Ovary (tissue), 10 donors: ENCODE measurements at places on chromosomes 6 and 20. TPM values are rescaled to one million over a fixed set of nuclear protein-coding genes. Genes with fewer than 3 reads are reported as not detected.

The IPCEF1 gene
- total RNA-seq: 2.9 TPM

The NTSR1 gene
- total RNA-seq: not detected

The FARS2 gene
- total RNA-seq: 13.1 TPM

The NUP153 gene
- total RNA-seq: 33.4 TPM

The GJA10 gene
- not detected for total RNA-seq

The BANF2 gene
- total RNA-seq: not detected

The FAXC gene
- total RNA-seq: 3.0 TPM

GRCh38 chr6:13992417-13993055 lies 67.8 kb downstream of the RNF182 start:
- no peaks in the 10 kb centered on the region for H3K27me3 ChIP-seq
- H3K4me3 ChIP-seq: no peak overlapping the region
- no peaks in the 10 kb centered on the region for H3K4me1 ChIP-seq
- no peak for DNase-seq

GRCh38 chr6:26322645-26323482 lies 42.1 kb upstream of the BTN3A2 start:
- no peaks in the 10 kb centered on the region for H3K36me3 ChIP-seq
- H3K4me3 ChIP-seq: peak overlapping the region; percentile 45
- H3K27me3 ChIP-seq: no peaks in the 10 kb centered on the region
- H3K4me1 ChIP-seq: peaks cover 2% of the 10 kb centered on the region

GRCh38 chr6:22222469-22222868 lies 74.4 kb downstream of the PRL start:
- no peak for DNase-seq
- no peak overlapping the region for H3K4me3 ChIP-seq
- H3K36me3 ChIP-seq: no peaks in the 10 kb centered on the region
- H3K27ac ChIP-seq: no peak overlapping the region

DNA sequence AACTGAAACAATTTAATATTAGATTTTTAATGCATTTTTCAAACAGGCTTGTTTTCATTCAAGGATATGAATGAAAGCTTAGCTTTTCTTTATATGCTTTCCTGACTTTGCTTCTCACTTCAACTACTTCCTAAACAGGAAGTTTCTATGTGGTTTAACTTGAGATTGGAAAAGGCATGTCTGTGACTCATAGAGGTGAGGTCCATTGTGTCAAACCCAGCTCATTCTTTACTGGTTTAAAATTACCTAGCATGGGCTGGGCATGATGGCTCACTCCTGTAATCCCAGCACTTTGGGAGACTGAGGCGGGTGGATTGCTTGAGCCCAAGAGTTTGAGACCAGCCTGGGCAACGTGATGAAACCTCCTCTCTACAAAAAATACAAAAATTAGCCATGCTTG lies 34.4 kb downstream of the EFHC1 start:
- H3K4me1 ChIP-seq: no peaks in the 10 kb centered on the region
- no peaks in the 10 kb centered on the region for H3K36me3 ChIP-seq
- H3K27me3 ChIP-seq: no peaks in the 10 kb centered on the region
- no peak for DNase-seq
- H3K27ac ChIP-seq: no peak overlapping the region

- no peaks in the 10 kb centered on the region for H3K27me3 ChIP-seq
- no peak overlapping the region for H3K27ac ChIP-seq
- no peak overlapping the region for H3K4me3 ChIP-seq
- H3K4me1 ChIP-seq: no peaks in the 10 kb centered on the region
- no peak for DNase-seq
- no peaks in the 10 kb centered on the region for H3K36me3 ChIP-seq
Measured at GRCh38 chr6:111614833-111615582, 9.3 kb upstream of the TRAF3IP2 start.

DNA sequence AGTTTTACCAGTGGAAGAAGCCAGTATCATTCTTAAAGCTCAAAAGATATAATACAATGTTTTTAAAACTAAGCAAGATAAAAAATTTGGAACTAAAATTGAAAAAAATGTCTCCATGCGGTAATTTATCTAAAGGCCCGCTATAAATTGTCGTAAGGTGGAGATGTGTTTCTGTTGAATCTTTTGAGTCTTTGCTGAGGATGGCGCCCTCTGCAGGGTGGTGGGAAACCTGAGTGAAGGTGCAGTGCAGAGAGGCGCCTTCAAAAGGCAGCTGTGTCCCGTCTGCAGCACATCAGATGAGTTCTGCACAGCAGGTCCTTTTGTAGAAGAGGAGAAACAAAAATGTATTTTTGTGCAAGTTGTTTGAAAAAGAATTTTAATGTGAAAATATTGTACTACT lies 29.4 kb upstream of the KIF25 start:
- no peak overlapping the region for H3K4me3 ChIP-seq
- DNase-seq: no peak
- H3K27me3 ChIP-seq: no peaks in the 10 kb centered on the region
- no peaks in the 10 kb centered on the region for H3K4me1 ChIP-seq
- no peaks in the 10 kb centered on the region for H3K36me3 ChIP-seq

GRCh38 chr20:13355411-13355810 lies 134.3 kb downstream of the ISM1 start:
- H3K4me1 ChIP-seq: no peaks in the 10 kb centered on the region
- no peak for DNase-seq
- no peaks in the 10 kb centered on the region for H3K36me3 ChIP-seq

GRCh38 chr6:49966823-49967222 lies 2.6 kb downstream of the DEFB113 start:
- H3K27ac ChIP-seq: no peak overlapping the region
- H3K27me3 ChIP-seq: no peaks in the 10 kb centered on the region
- no peaks in the 10 kb centered on the region for H3K36me3 ChIP-seq
- H3K4me3 ChIP-seq: no peak overlapping the region

GRCh38 chr6:3419624-3420272 lies 37.1 kb downstream of the SLC22A23 start:
- H3K27me3 ChIP-seq: no peaks in the 10 kb centered on the region
- no peaks in the 10 kb centered on the region for H3K4me1 ChIP-seq
- no peak for DNase-seq
- H3K36me3 ChIP-seq: no peaks in the 10 kb centered on the region
- no peak overlapping the region for H3K27ac ChIP-seq
- no peak overlapping the region for H3K4me3 ChIP-seq

- DNase-seq: no peak
- no peak overlapping the region for H3K27ac ChIP-seq
- H3K36me3 ChIP-seq: no peaks in the 10 kb centered on the region
- H3K4me3 ChIP-seq: no peak overlapping the region
- H3K4me1 ChIP-seq: no peaks in the 10 kb centered on the region
- H3K27me3 ChIP-seq: no peaks in the 10 kb centered on the region
Measured at GRCh38 chr6:134123666-134124208, 71.3 kb upstream of the SLC2A12 start.

- H3K4me1 ChIP-seq: peaks cover 3% of the 10 kb centered on the region
- H3K4me3 ChIP-seq: no peak overlapping the region
- no peaks in the 10 kb centered on the region for H3K36me3 ChIP-seq
- no peak for DNase-seq
- H3K27ac ChIP-seq: no peak overlapping the region
Measured at GRCh38 chr6:20169119-20169557, 43.1 kb downstream of the MBOAT1 start.

DNA sequence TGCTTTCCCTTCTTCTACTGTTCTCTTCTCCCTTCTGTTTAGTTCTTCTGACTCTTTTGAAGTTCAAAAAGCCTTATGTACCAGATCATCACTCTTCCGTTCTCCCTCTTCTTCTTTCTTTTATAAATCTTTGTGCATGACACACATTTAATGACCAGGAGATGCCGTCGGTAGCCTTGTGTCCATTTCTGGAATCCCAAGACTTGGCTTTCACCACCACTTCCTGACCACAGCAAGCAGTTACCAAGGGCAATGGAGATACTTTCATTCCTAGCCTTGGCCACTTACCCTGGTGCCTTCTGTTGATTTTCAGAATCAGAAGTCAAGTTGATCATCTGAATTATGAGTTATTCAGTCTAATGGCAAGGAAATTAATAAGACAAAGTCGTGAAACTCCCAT lies 268.5 kb upstream of the QKI start:
- H3K27me3 ChIP-seq: no peaks in the 10 kb centered on the region
- DNase-seq: no peak
- no peak overlapping the region for H3K4me3 ChIP-seq
- H3K36me3 ChIP-seq: no peaks in the 10 kb centered on the region

DNA sequence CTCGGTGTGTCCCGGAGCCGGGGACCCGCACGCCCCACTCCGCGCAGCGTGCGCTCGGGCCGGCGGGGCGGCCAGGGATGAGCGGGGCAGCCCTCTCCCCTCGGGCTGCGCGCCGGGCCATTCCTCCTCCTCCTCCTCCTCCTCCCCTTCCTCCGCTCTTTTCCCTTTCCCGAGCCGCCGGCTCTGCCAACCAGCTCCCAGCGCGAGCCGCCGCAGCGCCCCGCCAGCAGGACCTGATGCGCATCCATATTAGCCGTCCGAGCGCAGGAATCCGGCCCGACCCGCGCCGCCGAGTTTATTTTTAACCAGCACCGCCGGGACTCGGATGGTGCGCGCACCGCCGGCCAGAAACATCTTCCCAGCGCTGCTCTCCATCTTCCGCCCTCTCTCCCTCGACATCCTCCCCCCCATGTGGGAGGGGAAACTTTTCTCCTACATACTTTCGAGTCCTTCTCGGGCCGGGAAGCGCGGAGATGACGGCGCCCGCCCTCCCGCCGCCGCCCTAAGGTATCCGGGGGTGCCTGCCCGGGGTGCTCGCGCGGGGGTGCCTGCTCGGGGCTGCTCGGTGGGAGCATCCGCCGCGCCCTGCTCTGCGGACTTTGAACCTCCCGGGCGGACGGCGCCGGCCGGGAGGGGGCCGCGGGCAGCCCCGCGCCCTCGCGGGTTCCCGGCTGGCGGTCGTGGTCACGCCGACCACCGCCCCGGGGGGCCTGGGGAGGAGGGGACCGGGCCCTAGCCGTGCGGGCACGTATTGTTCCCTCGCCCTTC lies 619 bp downstream of the RREB1 start:
- peak overlapping the region; percentile 78 for H3K4me3 ChIP-seq
- peak overlapping the region; percentile 91 for H3K27ac ChIP-seq
- H3K27me3 ChIP-seq: no peaks in the 10 kb centered on the region
- H3K36me3 ChIP-seq: no peaks in the 10 kb centered on the region
- peak; percentile 77 for DNase-seq
- peaks cover 7% of the 10 kb centered on the region for H3K4me1 ChIP-seq

GRCh38 chr6:17020889-17021538 lies 80.8 kb upstream of the STMND1 start:
- H3K4me3 ChIP-seq: no peak overlapping the region
- H3K4me1 ChIP-seq: no peaks in the 10 kb centered on the region
- no peaks in the 10 kb centered on the region for H3K27me3 ChIP-seq
- no peak for DNase-seq
- H3K36me3 ChIP-seq: no peaks in the 10 kb centered on the region

- peaks cover 7% of the 10 kb centered on the region for H3K4me1 ChIP-seq
- H3K27ac ChIP-seq: no peak overlapping the region
- peak; percentile 28 for DNase-seq
- H3K4me3 ChIP-seq: no peak overlapping the region
Measured at GRCh38 chr6:118705544-118706491, 54.4 kb upstream of the CEP85L start.

DNA sequence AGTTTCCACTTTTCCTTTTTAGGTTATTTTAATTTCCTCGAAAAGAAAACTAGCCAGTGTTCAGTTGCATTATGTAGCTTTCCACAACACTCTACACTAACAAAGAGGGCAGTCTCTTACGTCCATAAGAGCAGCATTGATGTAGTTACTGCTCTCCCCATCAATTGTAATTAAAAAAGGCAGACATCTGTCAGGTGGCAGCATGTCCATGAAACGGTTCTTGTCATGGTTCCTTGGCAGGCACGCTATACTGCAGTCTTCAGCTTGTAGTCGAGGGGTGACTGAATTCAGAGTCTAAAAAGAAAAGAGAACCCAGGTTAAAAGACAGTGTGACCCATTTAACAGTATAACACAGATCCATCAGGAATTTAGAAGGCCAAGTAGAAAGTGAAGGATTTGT lies 80.1 kb upstream of the THEMIS start:
- H3K36me3 ChIP-seq: peaks cover 4% of the 10 kb centered on the region
- no peaks in the 10 kb centered on the region for H3K4me1 ChIP-seq
- no peak for DNase-seq
- H3K27me3 ChIP-seq: no peaks in the 10 kb centered on the region

DNA sequence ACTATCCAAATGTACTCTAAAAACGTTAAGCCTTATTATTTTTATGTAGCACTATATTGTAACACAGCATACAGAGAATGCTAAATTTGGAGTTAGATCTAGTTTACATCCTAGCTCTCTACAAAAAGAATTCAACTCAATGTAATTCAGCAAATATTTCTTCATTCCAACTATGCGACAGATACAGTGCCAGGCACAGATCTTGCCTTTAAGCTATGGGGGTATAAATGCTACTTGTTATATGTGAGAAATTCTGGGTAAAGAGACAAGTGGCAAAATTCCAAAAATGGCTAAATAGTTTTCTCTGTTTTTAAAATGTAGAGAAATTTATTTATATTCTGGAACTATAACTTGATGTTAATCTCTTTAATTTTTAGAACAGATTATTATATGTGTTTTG lies 63.2 kb downstream of the SEL1L2 start:
- H3K4me1 ChIP-seq: no peaks in the 10 kb centered on the region
- no peak overlapping the region for H3K27ac ChIP-seq
- no peaks in the 10 kb centered on the region for H3K27me3 ChIP-seq
- H3K36me3 ChIP-seq: no peaks in the 10 kb centered on the region
- H3K4me3 ChIP-seq: no peak overlapping the region
- no peak for DNase-seq

- H3K27me3 ChIP-seq: no peaks in the 10 kb centered on the region
- DNase-seq: no peak
- peaks cover 1% of the 10 kb centered on the region for H3K4me1 ChIP-seq
- no peaks in the 10 kb centered on the region for H3K36me3 ChIP-seq
Measured at GRCh38 chr6:159122453-159122852, 46.7 kb upstream of the FNDC1 start.

DNA sequence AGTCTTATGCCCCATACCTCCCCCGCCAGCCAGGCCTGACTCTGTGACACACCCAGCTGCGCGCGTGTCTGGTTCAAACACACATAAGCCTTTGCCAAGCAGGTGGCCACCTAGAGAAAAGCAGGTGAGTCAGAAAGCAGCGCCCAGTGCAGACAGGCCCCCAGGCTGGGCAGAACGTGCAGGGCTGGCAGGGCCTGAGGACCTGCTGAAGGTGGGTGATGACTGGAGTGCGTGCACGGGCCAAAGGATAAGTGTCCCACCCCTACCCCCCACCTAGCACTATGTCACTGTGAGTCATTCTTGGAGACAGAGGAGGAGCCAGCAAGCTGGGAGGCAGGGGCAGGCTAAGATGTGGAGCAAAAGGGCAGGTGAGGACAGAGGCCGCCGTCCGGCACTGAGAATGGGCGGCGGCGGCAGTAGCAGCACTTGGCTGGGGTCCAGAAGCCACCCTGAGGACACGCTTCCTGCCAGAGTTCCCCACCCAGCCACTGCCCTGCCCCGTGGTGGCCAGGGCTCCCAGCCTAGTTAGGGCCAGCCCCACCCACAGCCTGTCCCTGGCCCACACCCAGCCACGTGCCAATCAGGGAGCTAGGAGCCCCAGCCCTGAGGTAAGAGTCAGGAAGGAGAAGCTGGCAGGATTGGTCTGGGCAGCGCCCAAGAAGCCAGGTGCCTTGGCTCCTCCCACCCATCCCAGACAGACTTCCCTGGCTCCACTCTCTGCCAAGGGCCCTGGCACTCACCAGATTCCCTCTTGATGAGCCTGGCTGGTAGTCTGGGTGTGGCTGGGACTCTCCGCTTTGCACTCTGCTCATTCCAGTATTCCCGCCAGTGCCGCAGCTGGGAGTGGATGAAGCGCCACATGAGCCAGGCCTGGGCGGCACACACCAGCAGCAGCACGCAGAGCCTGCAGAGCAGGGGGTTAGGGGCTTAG lies 72.7 kb downstream of the TRAM2 start:
- no peak overlapping the region for H3K4me3 ChIP-seq
- peak; percentile 42 for DNase-seq
- peaks cover 4% of the 10 kb centered on the region for H3K4me1 ChIP-seq
- H3K36me3 ChIP-seq: no peaks in the 10 kb centered on the region
- no peak overlapping the region for H3K27ac ChIP-seq
